DMS 273 treated with DMSO at 0.1 percent for 48 hours (cell line): ENCODE measurements at places on chromosomes 12 and 14.

DNA sequence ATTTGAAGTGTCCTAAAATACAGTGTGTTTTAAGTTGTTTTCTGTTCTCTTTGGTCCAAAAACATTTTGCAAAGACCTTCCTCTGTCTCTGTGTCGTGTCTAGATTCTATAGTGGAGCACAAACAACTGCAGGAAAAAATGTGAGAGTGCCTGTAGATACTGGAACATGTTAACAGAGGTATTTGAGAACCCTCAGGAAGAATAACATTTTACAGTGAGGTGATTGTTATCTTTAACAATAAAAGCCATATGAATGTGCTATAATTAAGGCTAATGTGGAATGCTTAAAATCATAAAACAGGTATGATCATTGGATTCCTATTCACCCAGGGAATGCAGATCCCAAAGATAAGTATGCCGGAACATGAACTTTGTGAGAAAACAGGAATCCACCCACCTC lies 98.0 kb downstream of the SAMD4A start:
- no peak for DNase-seq

DNA sequence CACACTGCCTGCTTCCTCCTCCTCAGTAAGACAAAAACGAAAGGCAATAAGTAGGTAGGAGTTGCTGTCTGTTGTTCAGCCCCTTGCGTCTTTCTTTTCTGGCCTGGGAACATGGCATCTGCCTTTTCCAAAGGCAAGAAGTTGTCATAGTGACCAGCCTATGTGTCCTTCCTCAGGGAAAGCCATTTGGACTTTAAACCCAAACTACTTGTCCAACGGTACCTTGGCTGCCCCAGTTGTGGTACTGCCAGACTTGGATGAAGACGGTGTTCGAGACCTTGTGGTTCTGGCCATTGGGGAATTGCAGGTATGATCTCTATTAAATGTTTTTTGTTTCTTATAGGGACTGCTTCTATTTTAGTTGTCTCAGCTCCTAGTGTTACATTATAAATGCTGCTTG lies 18.5 kb downstream of the FAM234B start:
- DNase-seq, result no peak

DNA sequence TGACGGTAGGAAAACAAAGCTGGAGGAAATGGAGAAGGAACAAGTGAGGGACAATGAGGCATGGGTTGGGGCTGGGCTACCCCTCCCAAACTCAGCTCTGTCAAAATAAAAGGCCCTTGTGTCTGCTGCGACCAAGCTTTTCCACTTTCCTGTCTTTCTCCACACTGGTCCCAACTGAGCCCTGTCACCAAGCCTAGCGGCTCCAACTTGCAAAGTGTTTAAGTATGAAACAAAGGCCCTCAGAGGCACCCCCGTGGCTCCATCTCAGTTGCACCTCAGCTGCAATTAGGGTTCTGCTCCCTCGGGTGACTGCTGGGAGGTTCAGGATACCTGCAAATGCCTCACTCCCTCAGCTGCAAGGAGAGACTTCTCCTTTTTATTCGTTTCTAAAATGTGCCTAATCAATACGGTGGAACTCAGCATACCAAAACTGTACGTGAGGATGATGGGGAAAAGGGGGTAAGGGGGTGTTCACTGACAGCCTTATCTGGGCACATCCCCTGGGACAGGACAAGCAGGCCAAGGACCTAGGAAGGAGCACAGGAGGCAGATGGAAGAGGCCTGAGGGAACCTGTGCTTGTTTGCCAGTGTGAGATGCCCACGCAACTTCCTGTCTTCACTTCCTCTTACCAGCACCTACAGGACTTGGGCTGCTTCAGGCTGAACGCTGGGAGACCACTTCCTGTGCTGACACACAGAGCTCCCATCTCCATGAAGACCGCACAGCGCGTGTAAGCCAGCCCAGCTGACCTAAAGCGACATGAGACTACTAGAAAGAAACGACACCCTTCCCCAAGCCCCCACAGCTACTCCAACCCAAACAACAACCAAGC lies 8.9 kb downstream of the VAMP1 start:
- DNase-seq, result no peak

DNA sequence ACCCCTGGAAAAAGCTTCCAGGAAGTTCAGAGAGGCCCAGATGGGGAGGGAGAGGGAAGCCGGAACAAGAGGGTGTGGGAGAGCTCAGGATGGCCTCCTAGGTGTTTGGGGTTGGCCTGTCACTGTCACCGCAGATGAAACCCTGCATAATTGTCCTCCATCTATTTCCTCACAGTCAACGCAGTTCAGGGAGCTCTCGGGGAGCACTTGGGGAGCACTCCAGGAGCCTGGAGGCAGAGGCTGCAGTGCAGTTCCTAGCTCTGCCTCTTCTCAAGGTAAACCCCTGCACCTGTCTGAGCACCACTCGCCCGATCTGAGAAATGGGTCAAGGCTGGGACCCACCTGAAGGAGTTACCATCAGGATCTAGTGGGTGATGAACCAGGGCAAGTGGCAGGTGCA lies 194.6 kb upstream of the LHX5 start:
- DNase-seq, result no peak

- DNase-seq, result no peak
Measured at GRCh38 chr12:65898241-65898640, 74.0 kb downstream of the HMGA2 start.

GRCh38 chr12:44286336-44286735 lies 450.5 kb downstream of the TMEM117 start:
- no peak for DNase-seq

DNA sequence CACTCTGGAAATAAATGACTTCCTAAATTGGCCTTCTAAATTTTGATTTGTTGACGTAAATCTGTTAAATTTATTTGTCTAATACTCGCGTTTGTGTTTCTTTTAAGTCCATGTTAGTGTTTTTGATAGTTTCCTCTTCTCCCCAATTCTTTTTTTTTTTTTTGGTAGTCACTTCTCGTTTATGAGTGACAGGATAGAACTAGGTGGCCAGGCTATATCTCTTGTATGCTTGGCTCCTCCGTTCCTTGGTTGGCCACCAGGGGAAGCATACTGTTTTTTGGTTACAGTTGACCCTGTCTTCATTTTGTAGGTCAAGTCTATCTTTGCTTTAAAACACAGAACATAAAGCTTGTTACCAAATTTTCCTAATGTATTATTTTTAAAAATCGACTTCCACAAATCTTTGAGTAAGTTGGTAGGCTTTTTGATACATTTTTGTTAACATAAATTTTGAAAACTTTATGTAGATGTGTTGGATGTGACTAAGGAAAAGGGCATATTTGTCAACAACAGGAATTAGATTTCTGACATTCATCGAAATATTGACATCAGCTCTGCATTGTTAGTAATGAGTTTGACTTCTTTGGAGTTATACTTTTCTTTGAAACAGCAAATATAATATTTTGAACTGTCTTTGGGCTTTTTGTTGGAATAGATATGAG lies 2.2 kb downstream of the RCOR1 start:
- DNase-seq, result peak; percentile 39

DNA sequence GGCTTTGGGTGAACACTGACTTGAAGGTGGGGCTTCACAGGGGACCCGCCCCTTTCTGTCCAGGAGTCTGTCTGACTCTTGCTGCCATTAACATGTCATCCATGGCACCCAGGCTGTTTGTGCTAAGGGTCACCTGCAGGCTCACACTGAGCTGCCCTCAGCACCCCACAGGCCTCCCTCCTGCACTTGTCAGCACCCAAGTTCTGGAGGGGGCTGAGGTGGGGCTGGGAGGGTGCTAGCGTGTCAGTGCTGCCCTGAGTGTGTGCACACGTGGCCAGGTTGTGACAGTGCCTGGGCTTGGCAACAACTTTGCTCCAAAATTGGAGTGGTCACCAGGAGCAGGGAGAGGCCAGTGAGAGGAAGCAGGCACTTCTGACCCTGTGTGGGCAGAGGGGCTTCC lies 963.2 kb downstream of the TRHDE start:
- no peak for DNase-seq

GRCh38 chr12:49909826-49910225 lies 6.1 kb upstream of the FAIM2 start:
- no peak for DNase-seq

- no peak for DNase-seq
Measured at GRCh38 chr12:97306147-97306546, 156.5 kb upstream of the RMST start.

GRCh38 chr12:91406920-91407341 lies 224.3 kb upstream of the DCN start:
- no peak for DNase-seq

DNA sequence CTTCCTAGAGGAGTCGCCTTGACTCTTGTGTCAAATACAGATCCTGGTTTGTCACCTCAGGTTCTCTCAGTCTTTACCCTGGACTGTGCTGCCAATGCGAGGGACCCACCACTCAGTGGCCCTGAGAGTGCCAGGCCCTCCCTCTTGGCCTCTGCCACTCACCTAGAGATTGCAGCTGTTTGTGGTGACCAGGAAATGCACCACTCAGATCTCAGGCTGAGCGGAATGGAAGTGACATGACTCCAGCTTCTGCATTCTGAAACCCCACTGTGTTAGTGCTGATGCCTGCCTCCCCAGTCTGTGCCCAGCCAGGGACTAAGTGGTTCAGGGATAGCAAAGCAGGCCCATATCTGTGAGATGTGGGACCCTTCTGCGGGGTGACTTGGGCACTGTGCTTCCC lies 27.8 kb upstream of the NEDD1 start:
- no peak for DNase-seq

GRCh38 chr14:69356903-69357543 lies 41.1 kb downstream of the ERH start:
- no peak for DNase-seq

- no peak for DNase-seq
Measured at GRCh38 chr12:70840656-70841350, 79.7 kb downstream of the PTPRR start.

GRCh38 chr12:45575417-45575816 lies 154.1 kb upstream of the ARID2 start:
- no peak for DNase-seq

- DNase-seq, result peak; percentile 43
Measured at GRCh38 chr12:80937391-80938238, at the start of gene LIN7A. Gene LIN7A (minus strand): TSS chr12:80937934. CDS start chr12:80937722, 212 bp downstream.

DNA sequence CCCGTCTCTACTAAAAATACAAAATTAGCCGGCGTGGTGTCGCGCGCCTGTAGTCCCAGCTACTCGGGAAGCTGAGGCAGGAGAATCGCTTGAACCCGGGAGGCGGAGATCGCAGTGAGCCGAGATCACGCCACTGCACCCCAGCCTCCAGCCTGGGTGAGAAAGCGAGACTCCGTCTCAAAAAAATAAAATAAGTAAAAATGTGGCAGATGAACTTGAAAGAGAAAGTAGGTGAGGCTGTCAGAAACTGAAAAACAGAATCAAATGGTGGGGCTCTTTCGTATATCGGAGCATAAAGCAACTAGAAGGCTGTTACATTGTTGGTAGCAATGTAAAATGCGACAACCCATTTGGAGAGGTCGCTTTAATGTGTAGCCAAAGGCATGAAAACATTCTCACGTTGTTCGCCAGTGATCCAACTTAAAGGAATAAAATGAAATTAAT lies 767 bp upstream of the CCNT1 start:
- no peak for DNase-seq

DNA sequence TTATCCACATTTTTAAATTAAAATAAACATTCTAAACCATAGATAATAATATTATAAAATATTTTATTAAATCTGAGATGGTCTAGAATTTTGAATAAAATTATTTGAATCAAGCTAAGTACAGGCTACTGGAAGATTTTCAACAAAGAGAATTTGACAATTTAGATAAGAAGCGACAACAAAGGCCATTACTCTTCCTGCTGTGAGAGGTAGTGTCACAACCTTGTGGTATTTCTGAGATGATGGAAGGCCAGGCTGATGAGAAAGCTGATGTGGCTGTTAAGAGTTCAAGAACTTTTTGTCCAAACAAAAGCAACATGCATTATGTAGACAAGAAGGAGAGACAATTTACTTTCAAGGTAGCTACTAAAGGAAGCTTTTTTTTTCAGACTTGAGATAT lies 43.7 kb upstream of the CNTN1 start:
- no peak for DNase-seq

GRCh38 chr14:71344506-71344905 lies 437.2 kb downstream of the PCNX1 start:
- no peak for DNase-seq

GRCh38 chr14:100529561-100530031 lies 57.6 kb downstream of the BEGAIN start:
- no peak for DNase-seq

DNA sequence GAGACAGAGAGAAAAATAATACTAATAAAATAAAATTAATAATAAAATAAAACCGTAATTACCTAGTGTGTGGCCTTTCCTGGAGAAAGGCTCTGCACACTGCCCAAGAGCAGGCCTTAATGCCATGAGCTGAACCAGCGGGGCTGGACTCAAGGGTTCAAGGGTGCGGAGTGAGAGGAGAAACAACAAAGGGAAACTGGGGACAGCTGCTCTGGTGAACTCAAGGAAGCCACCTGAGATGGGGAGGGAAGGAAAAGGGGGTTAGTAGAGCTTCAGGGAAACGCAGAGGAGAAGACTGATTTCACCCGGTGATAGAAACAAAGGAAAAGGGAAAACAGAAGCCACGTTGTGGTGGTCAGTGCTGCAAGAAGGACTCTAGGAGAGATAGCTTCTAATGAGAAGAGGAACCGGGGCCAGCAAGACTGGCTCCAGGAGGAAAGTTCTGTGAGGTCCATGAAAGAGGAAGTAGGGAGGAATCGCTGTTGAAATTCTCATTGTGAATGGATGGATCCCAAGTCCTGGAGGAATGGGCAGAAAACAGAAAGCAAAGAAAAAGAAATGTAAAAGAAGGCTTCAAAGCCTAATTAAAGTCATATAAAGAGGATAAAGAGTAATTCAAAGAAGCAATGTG lies 48.3 kb upstream of the BCL2L14 start:
- DNase-seq, result no peak

GRCh38 chr12:87603727-87604126 lies 425.5 kb downstream of the C12orf50 start:
- no peak for DNase-seq

DNA sequence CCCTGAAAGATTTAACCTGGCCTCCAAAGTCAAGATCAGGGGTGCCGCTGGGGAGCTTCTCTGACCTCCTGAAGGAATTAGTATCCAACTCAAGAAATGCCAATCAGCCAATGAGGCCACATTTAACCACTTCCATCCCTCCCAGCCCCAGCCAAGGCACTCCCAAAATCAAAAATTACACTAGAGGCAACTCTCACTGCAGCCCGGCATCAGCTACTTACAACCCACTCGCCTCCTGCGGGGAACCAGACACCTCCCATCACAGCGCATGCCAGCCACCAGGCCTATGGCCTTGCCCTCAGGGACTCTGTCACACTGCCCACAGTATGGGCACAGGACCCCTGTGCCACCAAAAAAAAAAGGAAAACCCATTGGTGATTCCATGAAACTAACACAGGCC lies 62.3 kb upstream of the DDX11 start:
- no peak for DNase-seq

- DNase-seq, result no peak
Measured at GRCh38 chr12:115507951-115508722, 769.4 kb downstream of the MED13L start.
